ENCODE measurements at places on chromosomes 3 and 15. TPM values are rescaled to one million over a fixed set of nuclear protein-coding genes. Genes with fewer than 3 reads are reported as not detected.

The CASR gene
- total RNA-seq, result under 0.01 TPM

The PTX3 gene
- 19.8 TPM for total RNA-seq

The LMOD3 gene
- total RNA-seq, result not detected

DNA sequence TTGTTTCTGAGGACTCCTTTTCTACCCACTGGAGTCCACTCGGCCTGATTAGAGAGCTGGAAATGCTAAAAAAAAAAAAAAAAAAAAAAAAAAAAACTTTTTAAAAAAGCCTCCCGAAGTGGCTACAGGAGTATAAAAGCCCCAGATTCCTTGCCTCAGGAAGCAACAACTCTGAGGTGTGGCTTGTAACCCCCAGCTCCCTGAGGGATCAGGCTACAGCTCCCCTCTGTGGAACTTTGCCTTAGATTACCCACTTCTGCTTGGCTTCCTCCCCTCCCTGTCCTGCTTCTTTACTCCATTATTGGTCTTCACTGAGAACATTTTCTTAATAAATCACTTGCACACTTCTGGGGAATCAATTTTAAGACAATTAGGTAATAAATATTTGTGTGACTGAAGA, 49.7 kb upstream of the GADL1 start:
- H3K27me3 ChIP-seq, result no peaks in the 10 kb centered on the region
- H3K36me3 ChIP-seq, result no peaks in the 10 kb centered on the region
- no peak overlapping the region for H3K27ac ChIP-seq
- no peaks in the 10 kb centered on the region for H3K4me1 ChIP-seq

DNA sequence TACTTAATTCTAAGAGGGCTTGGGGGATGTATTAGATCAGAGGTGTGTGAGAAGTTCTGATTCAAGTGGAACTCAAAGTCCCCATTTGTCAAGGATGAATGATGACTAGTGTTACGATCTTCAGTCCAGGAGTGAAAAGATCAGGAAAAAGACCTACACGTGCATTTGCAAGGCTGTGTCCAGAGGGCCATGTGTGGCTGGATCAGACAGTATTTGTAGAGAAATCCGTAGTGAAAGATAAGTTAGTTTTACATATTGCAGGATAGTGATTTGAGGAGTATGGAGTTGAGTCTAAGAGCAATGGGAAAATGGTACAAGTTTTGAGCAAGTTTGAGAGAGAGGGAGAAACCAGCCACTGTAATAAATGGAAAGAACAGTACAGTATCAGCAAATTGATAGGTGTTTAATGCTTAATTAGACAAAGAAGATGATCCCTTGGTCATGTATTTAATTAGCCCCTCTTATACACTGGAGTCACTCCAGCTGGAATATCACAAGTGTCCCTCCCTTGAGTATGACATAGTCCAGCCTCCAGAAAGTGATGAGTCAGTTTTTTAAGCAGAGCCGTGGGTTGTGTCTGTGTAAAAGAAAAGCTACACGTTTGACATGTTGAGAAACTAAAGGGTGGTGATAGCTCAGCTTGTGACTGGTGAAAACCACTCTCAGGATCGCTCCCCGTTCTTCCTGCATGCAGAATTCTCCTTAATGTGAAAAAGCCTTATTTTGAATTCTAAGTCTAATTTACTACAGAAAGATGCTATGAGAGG, 348.8 kb downstream of the ROBO1 start:
- H3K4me1 ChIP-seq, result no peaks in the 10 kb centered on the region
- no peak overlapping the region for H3K4me3 ChIP-seq
- no peak overlapping the region for H3K27ac ChIP-seq
- no peaks in the 10 kb centered on the region for H3K36me3 ChIP-seq
- DNase-seq, result no peak
- no peaks in the 10 kb centered on the region for H3K27me3 ChIP-seq

- H3K4me1 ChIP-seq, result no peaks in the 10 kb centered on the region
- H3K4me3 ChIP-seq, result no peak overlapping the region
- no peak overlapping the region for H3K27ac ChIP-seq
- DNase-seq, result no peak
Measured at GRCh38 chr3:108448593-108448992, 61.8 kb downstream of the MYH15 start.

DNA sequence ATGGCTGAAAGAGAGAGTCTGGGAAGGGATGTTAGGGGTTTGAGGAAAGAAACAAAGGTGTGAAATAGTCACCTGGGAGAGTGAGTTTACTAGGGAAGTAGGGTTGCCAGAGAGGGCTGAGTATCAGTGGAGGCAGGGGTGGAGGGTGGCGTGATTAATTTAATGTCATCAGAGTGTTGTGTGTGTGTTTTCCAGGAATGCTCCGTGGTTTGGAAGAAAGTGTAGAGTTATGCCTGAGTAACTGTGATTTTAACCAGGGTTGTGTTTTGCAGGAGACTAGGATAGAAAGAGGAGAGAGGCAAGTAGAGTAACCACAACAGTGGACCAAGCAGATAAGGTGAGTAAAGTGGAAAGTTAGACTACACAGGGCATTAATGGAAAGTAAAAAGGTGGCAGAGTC, 27.2 kb downstream of the PLD1 start:
- H3K36me3 ChIP-seq, result no peaks in the 10 kb centered on the region
- H3K27me3 ChIP-seq, result no peaks in the 10 kb centered on the region
- no peak for DNase-seq

DNA sequence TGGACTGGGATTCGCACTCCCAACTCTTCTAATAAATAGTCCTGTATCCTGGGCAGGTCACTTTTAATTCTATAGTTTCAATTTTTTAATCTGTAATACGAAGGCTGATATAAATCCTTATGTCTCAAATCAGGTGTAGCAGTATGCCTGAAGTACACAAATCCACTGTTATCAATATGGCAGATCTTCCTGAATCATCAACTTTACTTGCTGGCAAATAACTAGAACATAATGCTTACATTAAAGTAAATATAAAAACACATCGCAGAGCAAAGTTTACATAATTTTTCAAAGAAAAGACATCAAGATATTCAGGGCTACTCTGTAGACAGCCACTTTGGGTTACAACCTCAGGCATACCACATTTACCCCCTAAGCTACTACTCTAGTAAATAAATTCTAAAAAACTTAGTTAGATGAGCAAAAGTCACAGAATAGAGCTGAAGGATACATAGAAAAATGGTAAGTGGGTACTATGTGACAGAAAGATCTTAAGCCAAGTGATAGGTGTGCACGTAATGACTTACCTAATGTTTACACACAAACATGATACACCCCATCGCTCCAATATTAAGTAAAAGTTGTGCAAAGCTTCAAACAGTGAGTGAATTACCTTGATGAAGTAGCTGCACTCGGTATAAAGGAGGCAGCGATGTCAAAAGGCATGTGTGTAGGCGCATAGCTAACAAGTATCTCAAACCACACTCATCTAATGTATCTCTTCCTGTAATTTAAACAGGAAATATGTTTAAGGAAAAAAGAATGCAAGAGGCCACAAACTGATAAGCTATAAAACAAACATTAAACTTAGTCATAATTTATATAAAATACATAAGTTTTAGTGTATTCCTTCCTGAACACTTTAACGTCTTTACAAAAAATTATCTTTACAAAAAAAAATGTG, 127.9 kb downstream of the DMXL2 start:
- H3K27me3 ChIP-seq, result no peaks in the 10 kb centered on the region
- no peak overlapping the region for H3K27ac ChIP-seq
- no peak overlapping the region for H3K4me3 ChIP-seq
- H3K4me1 ChIP-seq, result peaks cover 9% of the 10 kb centered on the region

DNA sequence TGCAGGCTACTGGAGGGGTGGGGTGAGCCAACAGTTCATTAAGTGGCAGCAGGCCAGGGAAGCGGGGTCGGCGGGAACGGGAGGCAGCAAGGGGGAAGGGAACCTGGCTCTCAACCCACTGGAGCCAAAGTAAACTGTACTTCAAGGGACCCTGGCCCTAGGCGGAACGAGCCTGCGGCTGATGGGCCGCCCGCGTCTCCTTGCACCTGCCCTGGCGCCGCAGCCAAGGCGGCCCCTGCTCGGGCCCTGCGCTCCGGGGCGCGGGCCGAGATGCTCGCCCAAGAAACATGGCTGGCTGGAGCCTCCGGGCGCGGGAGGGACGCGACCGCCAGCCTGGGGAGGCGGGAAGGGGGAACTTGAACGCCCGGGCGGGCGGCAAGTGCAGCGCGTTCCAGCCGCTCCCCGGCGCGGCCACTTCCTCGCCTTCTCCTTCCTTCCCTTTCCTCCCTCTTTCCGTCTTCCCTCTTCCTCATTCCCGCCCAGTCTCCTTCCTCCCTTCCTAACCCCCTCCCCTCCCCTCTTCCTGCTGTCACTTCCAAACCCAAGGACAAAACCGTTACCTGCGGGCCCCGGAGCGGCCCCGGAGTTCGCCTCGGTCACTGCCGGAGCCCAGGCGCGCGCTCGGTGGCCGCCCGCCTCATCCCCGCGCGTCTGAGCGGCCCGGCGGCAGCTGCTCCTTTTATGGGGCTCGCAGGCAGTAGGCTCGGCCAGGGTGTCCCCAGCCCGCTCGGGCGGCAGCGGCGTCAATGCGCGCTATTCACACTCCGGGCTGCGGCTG, 489.7 kb downstream of the MAGI1 start:
- no peaks in the 10 kb centered on the region for H3K27me3 ChIP-seq
- H3K36me3 ChIP-seq, result no peaks in the 10 kb centered on the region
- no peak overlapping the region for H3K27ac ChIP-seq

DNA sequence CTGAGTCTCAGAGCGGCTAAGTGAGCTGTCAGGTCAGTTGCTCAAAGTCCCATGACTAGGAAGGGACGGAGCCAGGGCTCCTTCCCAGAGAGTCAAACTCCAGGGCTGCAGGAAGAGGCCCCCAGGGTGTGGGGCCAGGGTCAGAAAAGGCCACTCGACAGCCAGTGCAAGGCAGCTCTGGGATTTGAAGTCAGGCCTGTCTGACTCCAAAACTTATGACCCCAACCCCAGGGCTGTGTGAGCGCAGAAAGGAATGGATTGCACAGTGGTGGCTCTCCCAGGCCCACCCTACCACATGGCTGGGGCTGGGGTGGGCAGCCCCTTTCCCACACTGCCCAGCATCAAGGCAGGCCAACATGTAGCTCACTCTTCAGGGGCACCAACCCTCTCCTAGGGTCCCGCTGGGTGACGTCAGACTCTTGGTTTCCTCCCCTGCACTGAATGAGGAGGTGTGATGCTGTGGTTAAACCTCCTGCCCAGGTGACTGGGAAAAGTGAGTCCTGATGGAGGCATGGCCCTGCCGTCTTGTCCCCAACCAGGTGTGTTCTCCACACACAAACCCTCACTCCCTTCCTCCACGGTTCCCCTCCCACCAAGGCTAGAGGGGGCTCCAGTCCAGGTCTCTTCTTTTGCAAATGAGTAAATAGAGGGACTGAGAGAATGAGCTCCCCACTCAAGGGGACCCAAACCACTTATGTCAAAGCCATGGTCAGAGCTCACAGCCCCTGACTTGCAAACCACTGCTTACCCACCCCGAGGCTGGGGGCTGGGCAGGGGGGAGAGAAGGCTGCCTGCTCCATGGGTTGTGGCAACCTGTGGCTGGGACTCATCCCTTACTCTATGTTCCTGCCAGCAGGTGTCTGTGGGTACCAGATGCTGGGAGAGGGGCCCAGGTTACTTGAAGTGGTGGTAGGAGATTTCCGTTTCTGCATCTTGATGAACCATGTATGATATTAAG, 23.8 kb upstream of the CORO2B start:
- no peaks in the 10 kb centered on the region for H3K27me3 ChIP-seq
- no peaks in the 10 kb centered on the region for H3K36me3 ChIP-seq
- H3K4me3 ChIP-seq, result no peak overlapping the region
- peaks cover 4% of the 10 kb centered on the region for H3K4me1 ChIP-seq
- DNase-seq, result no peak
- no peak overlapping the region for H3K27ac ChIP-seq

DNA sequence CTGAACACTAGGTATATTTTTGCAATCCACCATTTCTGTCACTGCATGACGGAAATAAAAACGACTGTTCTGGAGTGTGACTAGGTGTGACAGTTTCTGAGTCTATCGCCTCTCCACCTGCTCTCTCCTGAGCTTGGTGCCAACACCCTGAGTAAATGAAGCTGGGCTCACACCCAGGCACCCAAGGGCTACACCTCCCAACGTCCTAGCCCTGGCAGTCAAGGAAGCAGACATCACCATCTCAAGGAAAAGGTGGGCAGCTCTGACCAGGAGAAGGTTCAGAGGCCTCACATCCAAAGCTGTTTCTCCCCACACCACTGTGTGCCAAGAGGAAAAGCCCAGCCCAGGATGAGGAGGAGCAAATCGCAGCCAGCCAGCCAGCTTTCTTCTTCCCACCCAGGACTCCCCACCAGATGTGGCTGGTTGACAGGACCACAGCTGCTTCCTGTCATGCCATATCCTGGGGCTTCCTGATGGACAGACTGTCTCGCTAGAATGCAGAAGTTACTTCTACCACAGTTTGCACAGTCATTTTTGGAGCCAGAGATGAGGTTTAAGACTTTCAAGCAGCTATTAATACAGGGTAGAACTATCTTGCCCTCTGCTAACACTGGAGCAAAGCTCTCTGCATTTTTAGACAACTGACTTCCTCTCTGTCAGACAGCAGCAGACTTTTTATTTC, 3.3 kb downstream of the SCAMP2 start:
- H3K4me1 ChIP-seq, result peaks cover 78% of the 10 kb centered on the region
- no peaks in the 10 kb centered on the region for H3K27me3 ChIP-seq
- H3K4me3 ChIP-seq, result no peak overlapping the region
- H3K36me3 ChIP-seq, result no peaks in the 10 kb centered on the region
- peak overlapping the region; percentile 67 for H3K27ac ChIP-seq

- no peak overlapping the region for H3K27ac ChIP-seq
- no peak overlapping the region for H3K4me3 ChIP-seq
- H3K36me3 ChIP-seq, result no peaks in the 10 kb centered on the region
- no peaks in the 10 kb centered on the region for H3K4me1 ChIP-seq
Measured at GRCh38 chr15:69305204-69305931, 6.7 kb downstream of the PAQR5 start.

- no peak for DNase-seq
- no peaks in the 10 kb centered on the region for H3K27me3 ChIP-seq
- no peaks in the 10 kb centered on the region for H3K36me3 ChIP-seq
- no peak overlapping the region for H3K27ac ChIP-seq
Measured at GRCh38 chr15:51443282-51443914, 101.9 kb downstream of the GLDN start.

GRCh38 chr3:140207541-140207940, 272.6 kb downstream of the CLSTN2 start:
- DNase-seq, result no peak
- H3K36me3 ChIP-seq, result no peaks in the 10 kb centered on the region
